ENCODE measurements at places on chromosomes 1 and 21. TPM values are rescaled to one million over a fixed set of nuclear protein-coding genes. Genes with fewer than 3 reads are reported as not detected.

DNA sequence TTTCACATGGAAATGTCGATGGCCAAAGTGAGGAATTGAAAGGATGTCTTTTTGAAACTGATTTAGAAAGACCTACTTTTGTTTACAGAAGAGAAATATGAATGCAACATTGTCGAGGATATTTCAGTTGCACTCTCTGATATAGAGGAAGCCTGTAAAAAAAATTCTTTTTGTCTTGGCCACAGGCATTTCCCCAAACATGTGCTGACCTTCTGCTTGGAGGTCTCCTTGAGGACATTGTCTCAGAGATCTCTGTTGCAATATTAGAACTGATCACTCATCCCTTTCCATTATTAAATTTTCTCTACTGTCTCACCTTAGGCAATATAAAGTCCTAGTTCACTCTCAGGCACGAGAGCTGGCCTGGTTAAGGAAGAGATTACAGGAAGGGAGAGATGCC lies 16.0 kb downstream of the S100A11 start:
- H3K4me1 ChIP-seq = no peaks in the 10 kb centered on the region
- H3K4me3 ChIP-seq = no peak overlapping the region
- no peak for DNase-seq
- H3K27ac ChIP-seq = no peak overlapping the region
- H3K27me3 ChIP-seq = peaks cover 49% of the 10 kb centered on the region

GRCh38 chr1:58927722-58928085 lies 143.9 kb upstream of the JUN start:
- no peaks in the 10 kb centered on the region for H3K27me3 ChIP-seq
- no peaks in the 10 kb centered on the region for H3K4me1 ChIP-seq
- no peak overlapping the region for H3K4me3 ChIP-seq
- no peak for DNase-seq
- no peaks in the 10 kb centered on the region for H3K36me3 ChIP-seq

Gene LCE1B
- total RNA-seq = not detected

GRCh38 chr1:30159015-30159414 lies 564.4 kb downstream of the MATN1 start:
- H3K27ac ChIP-seq = no peak overlapping the region
- H3K27me3 ChIP-seq = no peaks in the 10 kb centered on the region
- no peaks in the 10 kb centered on the region for H3K4me1 ChIP-seq
- no peak for DNase-seq
- no peaks in the 10 kb centered on the region for H3K36me3 ChIP-seq
- H3K4me3 ChIP-seq = no peak overlapping the region

DNA sequence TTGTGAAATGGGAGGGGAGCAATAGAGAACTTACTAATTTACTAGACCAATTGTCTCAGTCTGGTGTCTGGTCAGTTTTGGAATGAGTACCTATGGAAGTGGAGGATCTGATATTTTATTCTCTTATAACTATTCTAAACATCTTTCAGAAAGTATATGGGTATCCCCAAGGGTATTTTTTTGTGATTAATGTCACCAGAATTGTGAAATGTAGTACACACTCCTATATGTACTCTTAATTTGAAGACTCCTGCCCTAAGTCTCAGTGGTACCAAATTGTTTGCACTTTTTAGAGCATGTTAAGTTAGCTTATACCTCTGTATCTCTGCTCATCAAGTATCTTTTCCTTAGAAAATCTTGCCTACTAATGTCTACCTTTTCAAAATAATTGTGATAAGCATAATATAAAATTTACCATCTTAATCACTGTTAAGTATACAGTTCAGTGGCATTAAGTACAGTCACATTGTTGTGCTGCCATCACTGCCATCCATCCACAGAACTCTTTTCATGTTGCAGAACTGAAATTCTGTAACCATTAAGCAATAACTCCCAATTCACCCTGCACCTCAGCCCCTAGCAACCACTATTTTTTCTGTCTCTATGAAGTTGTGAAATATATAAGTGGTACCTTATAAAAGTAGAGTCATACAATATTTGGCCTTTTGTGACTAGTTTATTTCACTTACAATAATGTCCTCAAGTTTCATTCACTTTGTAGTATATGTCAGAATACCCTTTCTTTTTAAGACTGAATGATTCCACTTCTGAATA lies 40.5 kb downstream of the SLC30A7 start:
- DNase-seq = no peak
- H3K27me3 ChIP-seq = no peaks in the 10 kb centered on the region
- peaks cover 3% of the 10 kb centered on the region for H3K36me3 ChIP-seq

- no peak overlapping the region for H3K4me3 ChIP-seq
- peaks cover 8% of the 10 kb centered on the region for H3K4me1 ChIP-seq
- H3K36me3 ChIP-seq = no peaks in the 10 kb centered on the region
- H3K27me3 ChIP-seq = no peaks in the 10 kb centered on the region
These were observed 26.7 kb upstream of the GLIS1 start for GRCh38 chr1:53765657-53766056.

DNA sequence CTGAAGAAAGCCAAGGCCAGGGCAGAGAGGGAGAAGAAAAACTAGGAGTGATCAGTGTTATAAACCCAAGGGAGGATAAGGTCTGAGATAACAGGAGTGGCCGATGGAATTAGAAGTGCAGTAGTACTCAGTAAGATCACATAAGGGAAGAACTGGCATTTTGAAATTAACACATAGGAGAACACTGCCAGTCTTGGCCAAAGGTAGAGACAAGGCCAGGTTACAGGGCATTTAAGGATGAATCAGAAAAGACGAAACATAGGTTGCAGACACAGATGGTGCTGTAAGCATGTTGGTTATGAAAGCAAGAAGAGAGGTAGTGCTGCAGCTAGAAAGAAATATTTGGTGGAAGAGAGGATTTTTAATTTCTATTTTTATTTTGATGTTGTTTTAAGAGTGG lies 278.9 kb upstream of the SNX7 start:
- no peak overlapping the region for H3K4me3 ChIP-seq
- DNase-seq = no peak
- no peak overlapping the region for H3K27ac ChIP-seq
- H3K4me1 ChIP-seq = peaks cover 2% of the 10 kb centered on the region
- no peaks in the 10 kb centered on the region for H3K36me3 ChIP-seq

Gene EXOSC10
- 64.5 TPM for total RNA-seq

DNA sequence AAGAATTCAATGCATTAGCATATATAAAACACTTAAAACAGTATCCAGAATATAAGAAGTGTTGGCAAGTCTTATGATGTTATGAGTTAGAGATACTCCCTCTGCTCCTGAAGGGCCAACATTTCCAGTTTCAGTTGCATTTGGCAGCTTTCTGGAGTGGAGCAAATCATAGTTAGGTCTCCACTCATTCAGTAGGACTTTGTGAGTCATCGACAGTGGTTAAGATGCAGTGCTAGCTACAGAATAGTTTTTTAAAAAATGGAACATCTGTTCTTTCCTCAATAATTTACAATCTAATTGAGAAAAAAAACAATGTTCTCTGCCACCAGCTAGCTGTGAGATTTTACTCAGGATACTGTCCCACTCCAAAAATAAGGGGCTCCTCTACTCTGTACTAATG lies 389.1 kb downstream of the HLX start:
- no peak overlapping the region for H3K4me3 ChIP-seq
- no peaks in the 10 kb centered on the region for H3K36me3 ChIP-seq
- H3K27ac ChIP-seq = no peak overlapping the region
- H3K27me3 ChIP-seq = no peaks in the 10 kb centered on the region
- peak; percentile 92 for DNase-seq

Gene ZZZ3
- total RNA-seq = 84.7 TPM

GRCh38 chr1:88983791-88984559 lies 8.5 kb downstream of the KYAT3 start:
- H3K4me1 ChIP-seq = peaks cover 13% of the 10 kb centered on the region
- DNase-seq = peak; percentile 69
- H3K27me3 ChIP-seq = no peaks in the 10 kb centered on the region

DNA sequence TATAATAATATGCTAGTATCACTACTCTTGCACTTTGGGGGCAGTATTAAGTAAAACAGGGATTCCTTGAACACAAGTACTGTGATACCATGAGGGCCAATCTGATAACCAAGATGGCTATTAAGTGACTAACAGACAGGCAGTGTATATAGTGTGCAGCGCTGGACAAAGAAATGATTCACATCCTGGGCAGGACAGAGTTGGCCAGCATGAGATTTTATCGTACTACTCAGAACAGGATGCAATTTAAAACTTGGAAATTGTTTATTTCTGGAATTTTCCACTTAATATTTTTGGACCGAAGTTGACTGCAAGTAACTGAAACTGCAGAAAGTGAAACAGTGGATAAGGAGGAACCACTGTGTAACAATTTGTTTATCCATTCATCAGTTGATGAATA lies 74.6 kb downstream of the DNTTIP2 start:
- peak; percentile 95 for DNase-seq
- H3K4me3 ChIP-seq = peak overlapping the region; percentile 37
- peaks cover 7% of the 10 kb centered on the region for H3K4me1 ChIP-seq
- H3K27ac ChIP-seq = 0 out of 2 replicates have a peak overlapping the region, but pooled peaks have one; percentile 34
- no peaks in the 10 kb centered on the region for H3K36me3 ChIP-seq
- no peaks in the 10 kb centered on the region for H3K27me3 ChIP-seq

DNA sequence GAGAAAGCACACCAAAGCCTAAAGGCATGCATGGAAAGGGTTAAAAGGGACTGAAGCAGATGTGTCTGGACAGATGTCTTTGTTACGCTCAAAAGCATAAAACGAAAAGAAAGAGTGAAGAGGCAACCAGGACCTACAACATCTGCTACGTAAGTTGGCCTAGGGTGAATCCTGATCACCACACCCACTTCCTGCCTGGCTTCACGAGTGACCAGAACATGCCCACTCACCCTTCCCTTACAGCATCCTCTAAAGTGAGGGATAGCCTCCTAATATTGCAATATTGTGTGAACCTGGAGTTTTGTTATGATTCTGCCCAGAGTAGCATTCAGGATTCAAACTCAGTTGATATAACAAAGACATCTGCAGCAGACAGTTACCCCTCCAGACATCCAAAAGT lies 10.6 kb upstream of the OLIG2 start:
- H3K4me3 ChIP-seq = no peak overlapping the region
- no peak overlapping the region for H3K27ac ChIP-seq
- no peaks in the 10 kb centered on the region for H3K36me3 ChIP-seq
- no peaks in the 10 kb centered on the region for H3K4me1 ChIP-seq
- no peak for DNase-seq

DNA sequence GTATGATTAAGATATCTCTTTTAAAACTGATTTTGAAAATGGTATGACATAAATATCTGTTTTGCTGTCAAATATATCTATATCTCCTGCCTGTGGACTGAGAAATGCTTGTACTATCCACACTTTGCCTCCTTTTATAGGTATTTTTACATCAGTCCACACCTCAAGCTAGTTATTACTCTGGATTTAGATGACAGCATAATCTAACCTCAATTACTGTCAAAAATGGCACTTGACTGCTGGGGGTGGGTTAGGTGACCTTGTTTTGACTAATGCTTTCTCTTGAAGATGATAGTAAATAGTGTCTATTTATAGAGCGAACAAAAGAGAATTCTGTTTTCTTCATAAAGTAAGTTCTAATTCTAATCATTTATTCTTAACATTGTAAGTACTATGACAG lies 9.1 kb downstream of the ADGRL2 start:
- no peaks in the 10 kb centered on the region for H3K27me3 ChIP-seq
- no peaks in the 10 kb centered on the region for H3K4me1 ChIP-seq
- DNase-seq = no peak
- no peaks in the 10 kb centered on the region for H3K36me3 ChIP-seq

Gene PLPPR5
- under 0.01 TPM for total RNA-seq

DNA sequence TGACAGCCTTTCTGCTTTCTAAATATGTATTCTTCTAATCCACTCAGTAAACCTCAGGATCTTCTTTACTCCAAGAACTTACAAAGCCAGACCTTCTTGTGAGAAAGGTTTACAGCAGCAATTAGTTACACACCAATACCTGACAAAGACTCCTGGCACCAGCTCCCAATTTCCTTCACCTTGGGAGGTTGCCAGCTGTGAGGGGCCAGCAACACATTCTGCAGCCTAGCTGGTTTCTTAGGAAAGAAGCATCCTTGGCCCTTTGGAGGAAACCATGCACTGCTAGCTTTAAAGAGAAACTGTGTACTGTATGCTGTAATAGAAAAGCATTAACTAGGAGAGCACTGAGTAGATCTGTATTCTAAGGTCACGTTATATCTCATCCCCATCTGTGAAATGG lies 10.8 kb downstream of the FYB2 start:
- no peak overlapping the region for H3K27ac ChIP-seq
- H3K36me3 ChIP-seq = no peaks in the 10 kb centered on the region
- H3K27me3 ChIP-seq = peaks cover 8% of the 10 kb centered on the region
- H3K4me1 ChIP-seq = no peaks in the 10 kb centered on the region

DNA sequence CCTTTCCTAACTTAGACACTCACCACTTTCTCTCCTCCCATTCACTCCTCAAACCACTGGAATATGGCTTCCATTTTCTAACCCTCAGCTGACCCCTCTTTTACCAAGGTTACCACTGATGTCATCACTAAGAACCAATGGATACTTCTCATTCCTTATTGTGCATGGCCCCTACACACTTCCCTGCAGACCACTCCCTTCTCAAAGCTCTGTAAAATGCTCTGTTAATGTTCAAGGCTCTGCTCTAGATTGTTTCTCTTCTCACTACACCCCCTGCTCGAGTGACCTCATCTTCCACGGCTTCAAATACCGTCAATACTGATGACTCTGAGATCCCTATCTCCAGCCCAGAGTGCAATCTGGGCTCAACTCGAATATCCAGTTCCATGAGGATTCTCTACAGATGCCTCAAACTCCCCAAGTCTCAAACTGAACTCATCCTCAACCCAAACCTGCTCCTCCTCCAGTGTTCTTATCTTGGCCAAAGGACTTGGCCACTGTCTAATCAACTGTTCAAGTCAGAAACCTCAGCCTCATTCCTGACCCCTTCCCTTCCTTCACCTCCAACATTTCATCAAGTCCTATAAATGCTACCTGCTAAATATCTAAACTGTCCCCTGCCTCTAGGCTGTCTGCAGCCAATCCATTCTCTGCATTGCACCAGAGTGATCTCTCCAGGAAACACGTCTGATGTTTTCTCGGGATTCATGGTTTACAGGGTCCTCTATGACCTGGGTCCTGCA lies 41.3 kb upstream of the BMP8B start:
- no peak overlapping the region for H3K27ac ChIP-seq
- DNase-seq = peak; percentile 40
- H3K4me3 ChIP-seq = no peak overlapping the region
- no peaks in the 10 kb centered on the region for H3K36me3 ChIP-seq
- H3K27me3 ChIP-seq = peaks cover 9% of the 10 kb centered on the region

- no peak overlapping the region for H3K27ac ChIP-seq
- no peaks in the 10 kb centered on the region for H3K4me1 ChIP-seq
- no peaks in the 10 kb centered on the region for H3K27me3 ChIP-seq
- DNase-seq = no peak
- no peak overlapping the region for H3K4me3 ChIP-seq
- peaks cover 9% of the 10 kb centered on the region for H3K36me3 ChIP-seq
These were observed 20.2 kb upstream of the ACTA1 start for GRCh38 chr1:229454056-229454455.
